ENCODE measurements at places on chromosomes 4 and X.

DNA sequence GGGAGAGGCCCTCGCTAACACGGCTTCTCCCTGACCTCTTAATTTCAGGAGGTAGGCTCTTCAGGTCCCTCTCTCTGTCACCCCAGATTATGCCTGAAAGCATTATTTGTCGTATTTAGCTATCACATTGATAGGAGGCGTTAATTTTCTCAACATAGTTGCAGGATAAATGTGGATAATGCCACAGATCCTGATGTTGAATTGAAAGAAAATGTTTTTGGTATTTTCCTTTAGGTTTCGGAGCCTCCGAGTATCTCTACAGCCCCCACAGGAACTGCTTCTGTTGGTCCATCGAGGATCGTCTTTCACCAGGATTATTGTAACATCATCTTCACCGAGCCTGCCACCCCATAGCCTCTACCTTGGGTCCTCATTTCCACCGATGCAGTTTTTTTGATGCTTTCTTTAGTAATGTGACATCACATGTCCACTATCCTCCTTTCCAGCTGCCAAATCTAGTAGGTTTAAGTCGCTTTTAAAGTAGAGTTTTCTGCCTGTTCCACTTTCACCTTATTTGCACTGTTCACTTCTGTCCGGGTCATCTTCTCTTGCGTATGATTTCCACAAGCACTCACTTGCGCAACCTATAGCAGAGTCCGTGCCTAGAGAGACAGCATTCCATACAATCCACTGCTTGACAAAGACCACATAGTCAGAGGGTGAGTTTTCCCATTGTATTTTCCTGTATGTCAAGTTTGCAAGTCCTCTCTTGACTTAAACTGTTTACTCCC lies 665 bp downstream of the TIGD2 start:
- H3K4me1 ChIP-seq, result peaks cover 26% of the 10 kb centered on the region
- H3K36me3 ChIP-seq, result peaks cover 26% of the 10 kb centered on the region
- DNase-seq, result no peak
- peaks cover 20% of the 10 kb centered on the region for H3K27me3 ChIP-seq

- no peaks in the 10 kb centered on the region for H3K27me3 ChIP-seq
- no peak overlapping the region for H3K27ac ChIP-seq
- no peak overlapping the region for H3K4me3 ChIP-seq
- no peak for DNase-seq
- no peaks in the 10 kb centered on the region for H3K4me1 ChIP-seq
- no peaks in the 10 kb centered on the region for H3K36me3 ChIP-seq
These were observed 190.6 kb upstream of the TTC29 start for GRCh38 chr4:147136310-147136709.

DNA sequence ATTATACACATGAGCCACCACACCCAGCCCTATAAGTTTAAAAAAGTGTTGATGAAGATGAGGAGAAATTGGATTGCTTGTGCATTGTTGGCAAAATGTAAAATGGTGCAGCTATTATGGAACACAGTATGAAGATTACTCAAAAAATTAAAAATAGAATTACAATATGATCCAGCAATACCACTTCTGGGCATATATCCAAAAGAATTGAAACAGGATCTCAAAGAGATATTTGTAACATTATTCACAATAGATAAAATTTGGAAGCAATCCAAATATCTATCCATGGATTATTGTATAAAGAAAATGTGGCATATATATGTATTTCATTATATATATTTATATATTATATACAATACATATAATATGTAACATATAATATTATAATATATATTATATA lies 515.6 kb upstream of the GNPDA2 start:
- H3K4me1 ChIP-seq, result no peaks in the 10 kb centered on the region
- H3K36me3 ChIP-seq, result no peaks in the 10 kb centered on the region
- no peaks in the 10 kb centered on the region for H3K27me3 ChIP-seq
- H3K27ac ChIP-seq, result no peak overlapping the region

DNA sequence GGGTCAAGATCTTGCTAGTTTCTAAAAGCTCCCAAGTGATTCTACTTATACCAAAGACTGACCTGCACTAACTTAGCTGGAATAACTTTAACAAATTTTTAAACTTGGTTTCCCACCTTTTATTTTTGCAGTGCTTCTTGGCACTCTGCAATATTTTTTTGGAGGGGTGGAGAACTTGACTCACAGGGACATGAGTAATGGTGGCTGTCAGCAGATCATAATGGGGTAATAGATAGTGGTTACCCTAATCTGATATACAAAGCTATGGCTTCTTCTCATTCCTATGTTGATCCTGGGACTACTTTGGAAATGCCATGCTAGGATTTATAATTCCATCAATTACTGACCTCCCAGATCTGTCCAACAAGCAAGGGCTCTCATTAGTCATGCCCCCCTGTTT lies 295.7 kb downstream of the GPAT3 start:
- no peak for DNase-seq
- H3K4me1 ChIP-seq, result no peaks in the 10 kb centered on the region

DNA sequence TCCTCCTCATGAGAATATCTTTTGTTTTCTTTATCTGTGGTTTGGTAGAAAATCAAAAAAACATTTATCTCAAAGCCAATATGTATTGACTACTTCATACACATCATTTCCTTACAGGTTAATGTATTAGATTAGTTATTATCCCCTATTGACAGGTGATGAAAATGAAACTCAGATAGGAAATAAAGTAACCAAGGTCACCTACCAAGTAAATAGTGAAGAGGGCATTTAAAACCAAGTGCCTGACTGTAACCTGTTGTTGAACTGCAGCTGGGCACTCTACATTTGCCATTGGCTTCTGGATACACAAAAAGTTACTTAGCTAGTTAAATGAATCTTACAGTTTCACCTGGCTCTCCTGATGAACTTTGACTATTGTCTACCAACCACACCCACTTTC lies 41.4 kb upstream of the CTSO start:
- no peak overlapping the region for H3K4me3 ChIP-seq
- no peaks in the 10 kb centered on the region for H3K27me3 ChIP-seq
- no peaks in the 10 kb centered on the region for H3K36me3 ChIP-seq
- no peak for DNase-seq
- no peaks in the 10 kb centered on the region for H3K4me1 ChIP-seq

- H3K4me1 ChIP-seq, result peaks cover 5% of the 10 kb centered on the region
- no peaks in the 10 kb centered on the region for H3K36me3 ChIP-seq
- no peak overlapping the region for H3K4me3 ChIP-seq
- no peak for DNase-seq
These were observed 85.4 kb downstream of the DCHS2 start for GRCh38 chr4:154406018-154406795.

GRCh38 chr4:53763813-53764597 lies 172.7 kb upstream of the LNX1 start:
- no peaks in the 10 kb centered on the region for H3K4me1 ChIP-seq
- H3K27ac ChIP-seq, result no peak overlapping the region
- no peak for DNase-seq
- H3K36me3 ChIP-seq, result no peaks in the 10 kb centered on the region
- H3K4me3 ChIP-seq, result no peak overlapping the region

DNA sequence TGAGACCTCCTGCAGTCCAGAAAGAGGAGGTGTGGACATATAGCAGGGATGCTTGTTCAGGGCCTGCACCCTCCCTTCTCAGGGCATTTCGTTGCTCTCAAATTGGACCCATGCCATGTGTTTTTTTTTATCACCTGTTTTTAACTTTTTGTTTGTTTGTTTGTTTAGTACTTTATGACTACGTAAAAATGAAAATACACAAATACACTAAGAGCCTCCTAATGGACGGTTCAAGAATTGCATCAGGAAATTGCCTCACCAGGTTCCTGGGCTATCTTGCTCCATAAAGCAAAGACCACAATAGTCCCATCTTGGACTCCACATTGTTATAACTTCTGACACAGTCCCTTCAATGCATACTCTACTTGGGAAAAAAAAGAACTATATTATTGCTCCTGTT lies 1685.9 kb upstream of the TENM3 start:
- H3K36me3 ChIP-seq, result no peaks in the 10 kb centered on the region
- H3K27ac ChIP-seq, result no peak overlapping the region
- H3K4me3 ChIP-seq, result no peak overlapping the region
- H3K4me1 ChIP-seq, result no peaks in the 10 kb centered on the region
- no peak for DNase-seq

Data from activated CD8-positive, alpha-beta T cell treated with anti-CD3 and anti-CD28 coated beads, Interleukin-2, amount 10 ng/mL, durations not matched to agents 7 days and 5 days (primary cell).